ENCODE measurements at places on chromosomes 5 and 9. TPM values are rescaled to one million over a fixed set of nuclear protein-coding genes. Genes with fewer than 3 reads are reported as not detected.

GRCh38 chr5:36374266-36374862, 72.7 kb upstream of the RANBP3L start:
- DNase-seq: no peak
- H3K27me3 ChIP-seq: no peaks in the 10 kb centered on the region
- H3K36me3 ChIP-seq: no peaks in the 10 kb centered on the region
- no peak overlapping the region for H3K4me3 ChIP-seq
- no peak overlapping the region for H3K27ac ChIP-seq

DNA sequence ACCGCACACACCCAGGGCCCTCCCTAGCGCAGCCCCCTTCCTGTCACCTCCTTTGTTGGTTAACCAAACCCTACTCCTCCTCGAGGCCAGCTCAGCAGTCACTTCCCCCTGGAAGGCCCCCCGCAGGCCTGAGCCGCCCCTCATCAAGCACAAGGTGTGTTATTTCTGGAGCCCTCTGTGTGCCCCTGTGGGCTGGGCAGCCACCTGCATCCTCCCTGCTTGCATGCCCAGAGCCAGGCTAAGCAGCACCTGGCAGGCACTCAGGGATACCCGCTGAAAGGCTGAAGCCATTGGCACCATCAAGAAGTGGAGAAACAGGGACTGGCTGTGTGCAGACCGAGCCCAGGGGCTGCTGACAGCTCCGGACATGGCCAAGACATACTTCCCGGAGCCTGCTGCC, 121.8 kb downstream of the ZNF354C start:
- no peak for DNase-seq
- no peaks in the 10 kb centered on the region for H3K36me3 ChIP-seq
- H3K4me3 ChIP-seq: no peak overlapping the region
- H3K27ac ChIP-seq: no peak overlapping the region

GRCh38 chr5:147485046-147485445, 24.8 kb downstream of the DPYSL3 start:
- H3K27me3 ChIP-seq: no peaks in the 10 kb centered on the region
- no peaks in the 10 kb centered on the region for H3K4me1 ChIP-seq
- H3K27ac ChIP-seq: peak overlapping the region; percentile 74
- DNase-seq: no peak
- no peaks in the 10 kb centered on the region for H3K36me3 ChIP-seq

DNA sequence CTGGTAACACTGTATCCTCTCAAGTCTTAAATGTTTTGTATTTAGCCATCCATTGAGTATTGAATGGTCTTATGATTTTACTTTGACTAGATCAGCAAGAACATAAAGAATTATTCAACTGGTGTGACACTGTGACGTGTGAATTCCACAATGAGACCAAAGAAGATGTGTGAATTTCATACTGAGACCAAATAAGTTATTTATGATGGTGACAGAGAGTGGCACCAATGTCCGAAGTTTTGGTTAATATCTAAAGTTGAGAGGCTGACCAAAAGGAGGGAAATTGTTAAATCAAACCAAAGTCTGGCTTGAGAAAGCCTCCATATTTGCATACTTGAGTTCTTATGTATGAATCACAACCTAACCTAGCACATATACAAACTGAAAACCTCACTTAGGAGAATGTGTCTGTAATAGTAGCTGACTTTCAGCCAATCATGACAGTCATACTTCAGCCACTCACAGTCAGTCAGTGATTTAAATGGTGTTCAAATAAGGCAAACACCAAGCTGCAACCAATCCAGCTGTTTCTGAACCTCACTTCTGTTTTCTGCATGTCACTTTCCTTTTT, 31.5 kb upstream of the FAM170A start:
- no peak overlapping the region for H3K27ac ChIP-seq
- no peaks in the 10 kb centered on the region for H3K36me3 ChIP-seq
- H3K4me1 ChIP-seq: no peaks in the 10 kb centered on the region

DNA sequence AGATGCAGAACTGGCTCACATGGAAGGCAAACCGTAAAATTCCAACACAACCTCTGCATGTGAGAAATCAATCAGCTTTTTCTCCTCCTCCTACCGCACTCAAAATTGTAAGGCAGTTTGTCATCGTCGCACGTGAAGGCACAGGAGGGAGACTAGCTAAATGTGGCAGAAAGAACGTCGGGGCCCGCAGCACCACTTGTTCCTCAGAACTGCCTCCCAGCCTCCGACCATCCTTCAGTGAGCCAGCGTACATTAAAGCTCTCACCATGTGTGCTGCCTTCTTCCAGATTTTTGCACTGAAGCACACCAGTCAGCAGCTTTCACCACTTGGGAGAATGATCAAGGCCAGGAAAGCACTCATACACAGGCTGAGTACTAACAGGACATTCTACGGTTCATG, 105.9 kb downstream of the RFX3 start:
- DNase-seq: no peak
- H3K27ac ChIP-seq: no peak overlapping the region
- H3K27me3 ChIP-seq: no peaks in the 10 kb centered on the region
- H3K4me1 ChIP-seq: no peaks in the 10 kb centered on the region

- peak; percentile 51 for DNase-seq
- no peaks in the 10 kb centered on the region for H3K36me3 ChIP-seq
- H3K4me1 ChIP-seq: no peaks in the 10 kb centered on the region
- no peak overlapping the region for H3K27ac ChIP-seq
- no peak overlapping the region for H3K4me3 ChIP-seq
Measured at GRCh38 chr5:43661102-43661501, 58.1 kb downstream of the NNT start.

GRCh38 chr9:109923806-109924205, 143.8 kb downstream of the PALM2AKAP2 start:
- no peak for DNase-seq
- no peaks in the 10 kb centered on the region for H3K27me3 ChIP-seq
- H3K36me3 ChIP-seq: no peaks in the 10 kb centered on the region

DNA sequence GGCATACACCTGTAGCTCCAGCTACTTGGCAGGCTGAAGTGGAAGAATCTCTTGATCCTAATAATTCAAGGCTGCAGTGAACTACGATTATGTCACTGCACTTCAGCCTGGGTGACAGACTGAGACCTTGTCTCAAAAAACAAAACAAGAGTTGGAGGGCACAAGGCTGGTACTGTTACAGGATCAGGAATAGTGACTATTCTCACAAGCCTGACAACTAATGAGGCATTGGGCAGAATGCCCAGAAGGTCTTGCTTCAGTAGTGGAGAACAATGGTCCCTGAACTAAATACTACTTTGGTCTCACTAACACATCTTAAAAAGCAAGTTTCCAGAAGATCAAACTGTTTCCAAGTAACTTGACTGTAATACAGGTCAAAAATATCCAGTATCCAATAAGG, 182.9 kb upstream of the RFX3 start:
- H3K4me3 ChIP-seq: no peak overlapping the region
- no peak for DNase-seq
- no peaks in the 10 kb centered on the region for H3K36me3 ChIP-seq
- no peaks in the 10 kb centered on the region for H3K4me1 ChIP-seq

DNA sequence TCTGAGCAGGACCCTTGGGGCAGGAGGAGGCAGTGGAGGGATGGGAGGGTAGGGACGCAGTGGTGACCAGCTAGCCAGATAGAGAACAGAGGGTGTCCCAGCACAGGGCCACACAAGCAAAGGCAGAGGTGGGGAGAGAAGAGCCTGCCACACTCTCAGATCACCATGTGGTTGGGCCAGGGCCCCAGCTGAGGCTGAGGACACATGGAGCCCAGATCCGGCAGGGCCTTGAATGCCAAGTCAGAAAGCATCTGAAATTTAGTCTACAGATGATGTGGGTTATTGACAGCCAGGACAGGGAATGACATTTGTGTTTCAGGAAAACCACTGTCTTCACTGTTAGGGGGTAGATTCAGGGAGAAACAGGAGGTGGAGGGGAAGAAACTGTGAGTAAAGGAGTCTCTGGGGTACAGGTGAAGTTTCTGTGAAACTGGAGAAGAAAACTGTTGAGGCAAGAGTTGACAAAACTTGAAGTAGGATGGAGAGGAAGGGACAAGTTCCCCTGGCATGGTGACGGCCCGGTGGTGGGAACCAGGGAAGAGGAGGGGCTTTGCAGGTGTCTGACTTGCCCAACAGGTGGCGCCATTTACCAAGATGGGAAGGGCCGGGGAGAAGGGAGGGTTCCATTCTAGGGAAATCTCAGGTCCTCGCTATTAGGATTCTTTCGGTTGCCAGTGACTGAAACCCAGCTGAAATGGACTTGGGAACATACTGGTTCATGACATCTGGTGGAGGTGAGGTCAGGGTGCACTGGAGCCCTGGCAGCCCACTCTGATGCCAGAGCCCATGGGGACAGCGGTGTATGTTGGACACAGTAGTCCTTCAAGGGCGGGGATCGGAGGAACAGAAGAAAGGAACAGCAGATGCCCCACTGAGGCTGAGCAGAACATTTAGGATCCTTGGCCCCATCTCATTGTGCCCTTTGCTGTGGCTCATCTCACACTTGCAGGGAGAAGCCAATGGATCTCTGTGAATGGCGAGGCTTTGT, 100.1 kb downstream of the KCNIP1 start:
- peaks cover 11% of the 10 kb centered on the region for H3K27me3 ChIP-seq
- no peaks in the 10 kb centered on the region for H3K36me3 ChIP-seq
- DNase-seq: peak; percentile 65
- no peaks in the 10 kb centered on the region for H3K4me1 ChIP-seq
- H3K4me3 ChIP-seq: no peak overlapping the region

DNA sequence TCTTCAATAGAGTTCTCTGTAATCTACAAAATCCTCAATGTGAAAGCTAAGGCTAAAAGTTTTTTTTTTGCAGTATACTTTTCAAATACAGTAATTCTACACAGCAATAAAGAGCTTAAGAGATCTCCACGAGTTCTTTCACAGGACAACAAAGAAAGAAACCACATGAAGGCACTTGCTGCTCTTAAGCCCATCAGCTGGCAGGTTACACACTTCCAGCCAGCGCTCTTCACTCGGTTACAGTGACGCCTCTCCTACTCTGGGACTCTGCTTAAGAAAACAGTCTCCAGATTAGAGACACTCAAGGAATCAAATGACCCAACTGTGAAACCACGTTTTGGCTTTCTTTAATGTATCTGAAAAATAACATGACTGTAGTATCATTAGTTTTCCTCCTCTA, 85.0 kb downstream of the ROR2 start:
- no peaks in the 10 kb centered on the region for H3K27me3 ChIP-seq
- H3K27ac ChIP-seq: peak overlapping the region; percentile 1
- H3K4me3 ChIP-seq: no peak overlapping the region
- DNase-seq: no peak
- H3K36me3 ChIP-seq: no peaks in the 10 kb centered on the region

DNA sequence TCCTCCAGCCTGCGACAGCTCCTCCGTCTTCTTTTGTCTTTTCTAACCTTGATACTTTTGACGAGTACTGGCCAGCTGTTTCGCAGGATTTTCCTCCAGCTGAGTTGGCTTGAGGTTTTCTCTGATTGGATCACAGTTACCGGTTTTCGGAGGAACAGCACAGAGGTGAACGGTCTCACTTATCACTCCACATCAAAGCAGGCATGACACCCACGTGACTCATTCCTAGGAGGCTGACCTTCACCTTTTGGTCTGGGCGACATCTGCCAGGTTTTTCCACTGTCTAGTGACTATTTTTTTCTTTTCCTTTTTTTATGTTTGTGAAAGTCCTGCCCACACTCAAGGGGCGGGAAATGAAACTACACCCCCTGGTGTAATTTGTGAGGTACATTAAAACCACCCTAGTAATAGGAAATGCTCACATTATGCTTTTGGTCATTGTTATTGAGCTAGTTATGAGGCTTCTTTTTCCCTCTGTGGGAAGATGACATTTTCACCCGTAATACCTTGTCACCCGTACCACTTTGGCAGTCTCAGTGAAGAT, 319.2 kb downstream of the GADD45G start:
- no peak overlapping the region for H3K27ac ChIP-seq
- H3K4me1 ChIP-seq: peaks cover 25% of the 10 kb centered on the region
- H3K36me3 ChIP-seq: no peaks in the 10 kb centered on the region

- peaks cover 5% of the 10 kb centered on the region for H3K4me1 ChIP-seq
- no peak overlapping the region for H3K27ac ChIP-seq
- H3K4me3 ChIP-seq: no peak overlapping the region
- no peak for DNase-seq
Measured at GRCh38 chr9:98596486-98596885, 112.2 kb downstream of the GABBR2 start.

GRCh38 chr9:38043931-38044623, 24.9 kb downstream of the SHB start:
- H3K27ac ChIP-seq: no peak overlapping the region
- H3K27me3 ChIP-seq: no peaks in the 10 kb centered on the region
- peaks cover 40% of the 10 kb centered on the region for H3K4me1 ChIP-seq
- H3K36me3 ChIP-seq: no peaks in the 10 kb centered on the region
- no peak for DNase-seq

- no peaks in the 10 kb centered on the region for H3K27me3 ChIP-seq
- no peaks in the 10 kb centered on the region for H3K36me3 ChIP-seq
- no peaks in the 10 kb centered on the region for H3K4me1 ChIP-seq
- no peak for DNase-seq
- no peak overlapping the region for H3K4me3 ChIP-seq
Measured at GRCh38 chr9:34097865-34098264, 28.6 kb downstream of the DCAF12 start.

DNA sequence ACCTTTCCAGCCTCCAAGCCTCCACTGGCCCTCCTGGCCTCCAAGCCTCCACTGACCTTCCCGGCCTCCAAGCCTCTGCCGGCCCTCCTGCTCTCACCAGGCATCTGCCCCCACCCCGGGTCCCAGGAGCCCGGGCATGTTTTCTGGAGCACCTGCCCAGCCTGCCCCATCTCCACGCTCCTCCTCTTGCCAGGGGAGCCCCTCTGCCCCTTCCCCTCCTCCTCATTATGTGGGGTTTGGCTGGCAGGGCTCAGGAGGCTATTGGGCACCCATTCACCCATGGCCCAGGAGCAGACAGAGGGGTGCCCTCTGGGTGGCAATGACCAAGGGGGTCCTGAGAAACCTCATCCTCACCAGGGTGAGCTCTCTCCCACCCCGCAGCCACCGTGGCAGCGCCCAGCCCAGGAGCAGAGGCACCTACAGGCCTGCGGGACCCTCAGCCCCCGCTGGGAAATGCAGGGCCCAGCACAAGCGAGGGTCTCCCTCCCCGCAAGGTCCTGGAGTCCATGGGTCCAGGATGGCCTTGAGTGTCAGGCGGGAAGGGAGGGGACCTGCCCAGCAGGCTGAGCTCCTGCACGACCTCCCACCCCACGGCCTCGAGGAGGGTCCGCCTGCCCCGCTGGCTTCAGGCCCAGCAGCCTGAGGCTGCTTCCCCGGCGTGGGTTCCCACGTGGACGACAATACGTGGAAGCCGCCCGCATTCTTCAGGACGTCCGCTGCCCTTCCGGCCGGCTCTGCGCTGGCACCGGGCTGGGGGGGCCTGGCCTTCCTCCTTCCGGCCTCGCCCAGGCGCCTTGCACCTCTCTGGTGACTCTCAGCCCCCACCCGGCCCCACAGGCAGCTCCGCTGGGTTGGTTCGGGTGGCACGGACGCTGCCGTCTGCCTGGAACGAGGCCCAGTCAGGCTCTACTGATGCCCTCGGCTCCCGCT, 51.4 kb upstream of the NRARP start:
- DNase-seq: no peak
- no peaks in the 10 kb centered on the region for H3K36me3 ChIP-seq
- no peaks in the 10 kb centered on the region for H3K4me1 ChIP-seq

TEX48 gene
- total RNA-seq: not detected

MAP1B gene
- 82.4 TPM for total RNA-seq

PCDHB15 gene
- 1.8 TPM for total RNA-seq

UBTD2 gene
- 51.7 TPM for total RNA-seq

DNAI1 gene
- total RNA-seq: not detected

HMGCS1 gene
- total RNA-seq: 321 TPM

TMEM252 gene
- 0.16 TPM for total RNA-seq

TTLL11 gene
- total RNA-seq: 6.8 TPM

ZFP2 gene
- 2.2 TPM for total RNA-seq

DMGDH gene
- 0.16 TPM for total RNA-seq

Data from hepatocyte (in vitro differentiated cells).